ENCODE measurements at places on chromosomes 7 and 10.

DNA sequence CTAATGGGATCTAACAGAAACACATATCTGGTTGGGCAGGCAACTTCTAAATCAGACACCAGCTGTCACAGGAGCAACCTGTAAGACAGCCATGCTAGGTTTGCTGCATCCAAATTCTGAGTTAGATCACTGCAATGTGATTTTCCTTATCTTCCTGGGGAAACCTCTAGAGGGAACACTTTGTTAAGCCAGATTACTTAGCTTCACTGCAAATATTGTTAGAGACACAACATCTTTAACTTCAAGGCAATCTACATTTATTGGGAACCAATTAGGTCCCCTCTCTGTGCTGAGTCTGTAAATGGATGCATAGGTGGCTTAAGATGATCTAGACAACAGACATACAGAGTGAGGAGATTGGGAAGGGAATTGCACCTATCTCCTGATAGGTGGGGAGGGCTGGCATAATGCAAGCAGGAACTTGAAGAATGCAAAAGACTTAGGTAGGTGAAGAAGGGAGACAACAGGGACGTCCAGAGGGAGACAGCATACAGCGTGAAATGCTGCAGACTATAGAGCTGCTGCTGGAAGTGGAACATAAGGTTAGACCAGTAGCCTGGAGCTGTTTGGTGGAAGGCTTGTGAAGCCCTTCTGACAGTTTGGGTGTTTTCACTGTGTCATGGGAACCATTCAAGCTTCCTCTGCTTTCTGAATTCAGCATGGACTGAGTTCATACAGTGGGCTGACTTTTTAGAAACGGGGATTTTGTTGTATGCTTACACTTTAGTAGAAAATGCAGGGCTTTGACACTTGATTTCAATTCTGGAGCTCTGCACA, 109.8 kb upstream of the ELMO1 start:
- no peak for DNase-seq

DNA sequence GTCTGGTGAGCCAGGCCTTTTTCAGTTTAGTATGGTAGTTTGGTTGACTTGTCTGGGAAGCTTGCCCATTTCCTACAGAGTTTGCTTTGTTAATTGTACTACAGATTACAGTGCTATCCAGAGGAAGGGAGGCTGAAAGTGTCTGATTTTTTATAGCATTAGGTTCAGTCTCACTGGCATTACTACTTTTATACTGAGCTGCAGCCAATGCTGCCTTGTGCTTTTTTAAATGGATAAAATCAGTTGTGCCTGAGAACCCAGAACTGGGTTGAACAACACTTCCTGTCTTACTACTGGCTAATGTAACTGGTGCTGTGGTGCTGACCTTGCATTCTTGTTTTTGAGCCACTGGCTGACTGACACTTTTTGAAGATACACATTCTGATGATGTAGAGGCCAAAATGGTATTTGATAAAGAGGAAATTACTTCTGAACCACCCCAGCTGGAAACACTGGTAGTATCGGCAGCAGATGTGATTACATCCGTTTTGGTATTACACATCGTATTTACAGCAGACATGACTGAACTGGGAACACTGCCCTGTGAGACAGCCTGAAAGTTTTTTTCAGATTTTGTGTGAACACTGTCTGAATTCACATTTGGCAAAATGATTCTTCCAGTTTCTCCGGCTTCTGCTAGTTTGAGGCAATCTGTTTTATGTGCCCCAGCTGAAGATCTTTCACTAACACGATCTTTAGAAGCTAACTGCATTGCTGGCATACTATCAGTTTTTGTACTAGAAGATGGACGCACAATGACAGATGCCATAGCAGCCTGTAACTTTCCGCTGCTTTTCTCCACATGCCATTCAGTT, 74.1 kb downstream of the NRBF2 start:
- DNase-seq = no peak

DNA sequence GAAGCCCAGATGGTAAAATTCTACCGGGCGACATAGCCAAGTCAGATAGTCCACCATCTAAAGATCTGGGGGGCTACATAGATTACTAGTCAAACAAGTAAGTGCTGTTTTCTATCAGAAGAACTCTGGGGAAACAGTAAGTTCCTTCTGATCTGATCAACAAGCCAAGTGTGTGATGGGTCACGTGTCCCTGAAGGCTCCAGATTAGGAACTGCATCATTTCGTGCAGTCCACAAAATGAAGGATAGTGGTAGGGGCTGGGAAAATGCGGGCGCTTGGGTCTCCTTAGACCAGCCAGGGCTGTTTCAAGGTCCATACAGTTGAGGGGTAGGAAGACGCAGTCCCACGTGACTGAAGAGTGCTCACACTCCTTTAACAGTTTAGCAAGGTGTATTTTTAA, 1.8 kb upstream of the CHN2 start:
- DNase-seq = no peak

GRCh38 chr10:3265088-3265487, 92.5 kb upstream of the PITRM1 start:
- DNase-seq = no peak

GRCh38 chr10:96690755-96691730, 29.3 kb downstream of the PIK3AP1 start:
- DNase-seq = no peak

DNA sequence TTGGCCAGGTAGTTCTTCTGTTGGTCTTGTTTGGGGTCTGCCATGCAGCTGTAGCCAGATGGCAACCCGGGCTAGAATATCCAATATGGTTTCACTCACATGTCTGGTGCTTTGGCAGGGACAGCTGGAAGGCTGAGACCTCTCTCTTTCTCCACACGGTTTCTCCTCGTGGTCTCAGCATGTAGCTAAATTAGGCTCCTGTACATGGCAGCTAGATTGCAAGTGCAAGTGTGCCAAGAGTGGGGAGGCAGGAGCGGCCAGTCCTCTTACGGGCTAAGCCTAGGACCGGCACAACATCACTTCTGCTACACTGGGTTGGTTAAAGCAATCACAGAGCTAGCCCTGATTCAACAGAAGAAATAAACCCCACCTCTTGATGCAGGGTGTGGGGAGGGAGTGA, 9.3 kb upstream of the PDE1C start:
- no peak for DNase-seq

- no peak for DNase-seq
These were observed 59.3 kb downstream of the BMPER start for GRCh38 chr7:33964417-33965182.

DNA sequence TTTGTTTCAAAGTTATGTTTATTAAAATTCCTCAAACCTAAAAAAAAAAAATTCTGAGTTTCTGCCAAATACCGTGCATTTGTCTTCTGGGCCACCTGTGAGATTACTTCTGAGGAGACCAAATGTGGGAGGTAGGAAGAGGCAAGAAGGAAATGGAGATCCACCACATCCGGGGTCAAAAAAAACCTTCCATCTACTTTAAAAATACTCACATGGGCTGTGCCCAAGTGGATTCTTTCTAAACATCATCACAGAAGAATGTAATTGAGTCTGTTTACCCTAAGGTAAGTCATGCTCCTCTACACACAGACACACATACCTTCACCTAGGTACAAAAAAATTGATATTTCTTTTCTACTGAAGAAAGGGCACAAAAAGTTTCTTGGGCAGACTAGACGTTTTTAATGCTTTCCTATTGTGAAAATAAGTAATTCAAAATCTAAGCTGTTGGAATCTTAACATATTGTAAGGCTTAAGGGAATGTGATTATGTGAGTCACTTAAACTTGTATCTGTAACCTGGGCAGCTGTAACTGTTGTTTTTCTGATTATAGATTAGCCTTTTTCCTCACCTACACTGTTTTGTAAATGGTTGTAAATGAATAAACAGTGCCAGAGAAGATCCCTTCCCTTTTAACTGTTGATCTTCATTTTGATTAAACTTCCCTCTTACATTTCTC, 19.1 kb upstream of the SPOCK2 start:
- peak; percentile 65 for DNase-seq

DNA sequence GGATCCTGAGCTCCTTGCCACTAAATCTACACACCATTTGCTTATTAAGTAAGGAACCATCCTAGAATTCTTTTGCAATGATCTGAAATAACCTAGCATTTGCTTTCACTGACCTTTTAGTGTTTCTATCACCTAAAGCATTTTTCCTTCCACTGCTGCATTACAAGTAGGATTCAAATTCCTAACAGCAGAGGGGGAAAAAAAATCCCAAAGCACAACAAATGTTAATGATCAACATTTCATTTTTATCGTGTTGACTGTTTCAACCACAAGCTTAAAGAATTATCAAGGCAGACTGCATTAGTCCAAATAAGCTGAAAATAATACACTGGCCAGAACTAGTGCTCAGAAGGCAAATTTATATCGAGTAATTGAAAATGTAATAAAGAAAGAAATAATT, 174.7 kb upstream of the TCF7L2 start:
- no peak for DNase-seq

DNA sequence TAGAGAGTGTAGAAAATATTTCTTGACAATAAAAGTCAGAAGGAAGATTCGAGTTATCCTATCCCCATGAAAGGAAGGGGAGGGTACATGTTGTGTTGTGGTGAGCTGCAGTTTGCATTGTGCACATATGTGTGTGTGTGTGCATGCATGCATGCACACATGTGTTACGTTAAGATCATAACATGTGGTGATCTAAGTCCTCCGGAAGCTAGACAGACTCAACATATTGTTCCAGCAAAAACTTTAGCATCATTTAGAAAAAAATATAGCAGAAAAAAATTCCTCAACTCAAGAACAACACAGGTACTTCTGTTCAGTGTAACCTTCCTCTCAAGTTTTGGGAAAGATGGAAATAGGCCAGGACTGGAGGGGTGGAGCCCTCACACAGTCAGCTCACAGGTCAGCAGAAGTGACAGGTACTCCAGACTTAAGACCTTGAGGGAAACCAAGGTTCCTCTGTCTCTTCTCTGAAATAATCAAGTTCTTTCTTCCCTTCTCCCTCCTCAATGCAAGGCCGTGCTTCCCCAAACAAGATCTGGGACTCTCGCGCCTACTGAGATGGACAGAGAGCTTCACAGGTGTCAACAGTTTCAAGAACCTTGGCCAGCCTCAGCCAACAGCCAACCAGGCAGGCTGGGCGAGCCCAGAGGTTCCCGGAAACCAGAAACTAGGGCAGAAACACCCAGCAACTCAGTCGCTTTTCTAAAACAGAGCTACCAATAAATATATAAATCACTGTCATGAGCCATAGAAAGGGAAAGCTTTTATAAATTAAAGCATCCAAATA, 205.2 kb downstream of the FAM107B start:
- DNase-seq = peak; percentile 87

- no peak for DNase-seq
These were observed 1.6 kb upstream of the TASOR2 start for GRCh38 chr10:5683065-5683464.

GRCh38 chr7:146004805-146005204, 111.8 kb upstream of the CNTNAP2 start:
- no peak for DNase-seq

- no peak for DNase-seq
These were observed 30.1 kb upstream of the PAXIP1 start for GRCh38 chr7:155032978-155033377.

DNA sequence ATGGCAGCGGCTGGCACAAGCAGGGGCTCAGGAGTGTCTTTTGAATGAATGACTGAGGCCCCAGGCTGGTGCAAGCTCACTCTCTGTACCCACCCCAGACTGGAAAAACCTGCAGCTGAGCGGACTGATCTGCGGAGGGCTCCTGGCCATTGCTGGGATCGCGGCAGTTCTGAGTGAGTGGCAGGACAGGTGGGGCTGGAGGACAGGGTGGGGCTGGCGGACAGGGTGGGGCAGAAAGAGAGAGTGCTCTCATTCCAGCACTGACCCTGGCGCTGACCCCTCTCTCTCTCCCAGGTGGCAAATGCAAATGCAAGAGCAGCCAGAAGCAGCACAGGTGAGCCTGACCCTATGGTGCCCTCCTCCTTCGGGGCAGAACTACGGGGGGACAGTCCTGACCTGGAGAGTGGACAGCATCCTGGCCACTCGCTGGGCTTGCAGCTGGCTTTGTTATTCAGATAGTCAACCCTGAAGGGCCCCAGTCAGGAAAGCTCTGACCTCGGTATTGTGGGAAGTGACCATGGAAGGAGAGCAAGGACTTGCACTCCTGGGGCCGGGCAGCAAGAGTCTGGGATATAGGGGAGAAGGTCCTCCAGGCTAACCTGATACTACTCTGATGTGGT, 4.1 kb downstream of the FXYD4 start:
- no peak for DNase-seq

- no peak for DNase-seq
These were observed 130.4 kb upstream of the AOAH start for GRCh38 chr7:36854652-36855051.

DNA sequence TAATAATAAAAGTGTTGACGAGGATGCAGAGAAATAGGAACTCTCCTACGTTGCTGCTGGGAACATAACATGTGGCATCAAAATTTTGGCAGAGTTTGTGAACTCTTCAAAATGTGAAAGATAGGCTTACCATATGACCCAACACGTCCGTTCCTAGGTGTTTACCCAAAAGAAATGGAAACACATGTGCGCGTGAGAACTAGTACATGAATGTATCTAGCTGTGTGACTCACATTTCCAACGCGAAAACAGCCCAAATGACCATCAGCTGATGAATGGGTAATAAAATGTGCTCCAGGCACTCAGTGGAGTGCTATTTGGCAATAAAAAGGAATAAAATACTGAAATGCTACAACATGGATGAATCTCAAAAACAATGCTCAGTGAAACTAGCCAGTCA, 10.4 kb upstream of the ELFN1 start:
- no peak for DNase-seq

DNA sequence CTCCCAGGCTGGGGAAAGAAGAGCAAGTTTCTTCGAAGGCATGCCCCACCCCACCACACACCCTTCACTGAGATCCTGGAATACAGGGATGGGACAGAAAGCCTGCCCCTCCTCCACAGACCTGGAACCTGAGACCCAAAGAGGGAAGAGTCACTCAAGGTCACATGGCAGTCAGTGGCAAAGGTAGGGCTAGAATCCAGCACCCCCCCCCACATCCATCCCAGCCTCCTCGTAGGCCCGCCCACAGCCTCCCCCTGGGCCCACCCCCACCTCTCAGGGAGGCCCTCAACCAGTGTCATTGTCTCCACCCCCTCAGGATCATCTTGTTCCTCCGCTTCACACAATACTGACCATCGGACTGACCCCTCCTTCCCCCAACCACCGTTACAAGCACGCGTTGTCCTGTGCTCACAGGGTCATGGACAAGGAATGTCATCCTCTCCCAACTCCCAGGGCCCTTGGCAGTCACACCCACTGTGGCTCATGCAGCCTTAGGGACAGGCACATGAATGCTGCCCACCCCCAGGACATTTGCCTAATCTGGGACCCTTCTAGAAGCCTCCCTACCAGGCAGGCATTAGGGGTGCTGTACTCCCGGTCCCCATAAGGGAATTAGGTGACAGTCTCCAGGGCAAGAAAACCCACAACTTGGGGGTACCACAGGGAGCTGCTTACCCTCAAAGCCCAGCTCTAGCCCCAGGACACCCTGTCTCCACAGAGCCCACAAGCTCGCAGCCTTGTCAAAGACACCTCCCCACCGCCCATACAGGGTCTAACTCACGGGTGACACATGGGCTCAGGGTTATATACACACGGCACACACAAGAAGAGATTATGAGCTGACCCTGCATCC, 1.4 kb downstream of the KCNH2 start:
- DNase-seq = no peak

GRCh38 chr10:43689618-43689954, 40.9 kb upstream of the ZNF32 start:
- no peak for DNase-seq
